ENCODE measurements at places on chromosomes 7 and 10.

DNA sequence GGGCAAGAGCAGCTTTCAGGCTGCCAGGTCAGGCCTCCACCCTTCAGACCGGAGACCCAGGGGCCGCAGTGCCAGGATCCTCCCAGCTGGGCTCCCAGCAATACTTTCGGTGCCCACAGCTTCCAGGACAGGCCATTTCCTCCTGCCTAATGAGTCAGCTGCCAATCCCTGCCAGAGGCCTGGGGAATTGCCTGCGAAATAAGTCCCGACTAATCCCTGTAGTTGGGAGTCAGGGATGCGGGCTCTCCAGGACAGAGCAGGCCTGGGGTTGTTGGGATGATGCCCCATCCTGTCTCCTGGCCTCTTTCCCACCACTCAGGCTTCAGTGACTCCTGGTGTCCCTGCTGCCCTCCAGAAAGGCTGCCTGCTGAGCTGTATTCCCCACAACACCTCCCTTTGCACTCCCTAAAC lies 143.5 kb upstream of the UNC5B start:
- no peak for DNase-seq

DNA sequence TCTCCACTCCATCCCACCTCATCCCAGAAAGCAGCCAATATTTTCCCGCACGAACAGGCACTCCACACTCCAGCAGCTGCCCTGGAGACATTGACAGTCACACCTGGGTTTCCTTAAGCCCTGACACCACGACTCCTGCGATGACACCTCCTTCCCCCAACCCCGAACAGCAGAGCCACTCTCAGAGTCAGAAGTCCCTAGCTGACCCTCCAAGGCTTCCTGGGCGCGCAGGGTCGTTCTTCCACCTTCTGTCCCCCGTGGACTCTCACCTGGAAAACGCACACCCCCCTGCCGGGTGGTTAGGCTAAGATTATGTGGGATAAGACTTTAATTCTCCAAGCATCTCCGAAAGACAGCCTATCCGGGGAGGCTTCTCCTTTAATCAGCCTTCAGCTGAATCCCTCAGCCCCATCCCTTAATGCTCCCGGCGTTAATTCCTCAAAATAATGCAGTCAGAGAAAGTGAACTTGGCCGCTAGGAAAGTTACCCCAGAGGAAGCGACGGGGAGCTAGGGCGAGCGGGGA lies 1.1 kb downstream of the DENND11 start:
- DNase-seq, result no peak

DNA sequence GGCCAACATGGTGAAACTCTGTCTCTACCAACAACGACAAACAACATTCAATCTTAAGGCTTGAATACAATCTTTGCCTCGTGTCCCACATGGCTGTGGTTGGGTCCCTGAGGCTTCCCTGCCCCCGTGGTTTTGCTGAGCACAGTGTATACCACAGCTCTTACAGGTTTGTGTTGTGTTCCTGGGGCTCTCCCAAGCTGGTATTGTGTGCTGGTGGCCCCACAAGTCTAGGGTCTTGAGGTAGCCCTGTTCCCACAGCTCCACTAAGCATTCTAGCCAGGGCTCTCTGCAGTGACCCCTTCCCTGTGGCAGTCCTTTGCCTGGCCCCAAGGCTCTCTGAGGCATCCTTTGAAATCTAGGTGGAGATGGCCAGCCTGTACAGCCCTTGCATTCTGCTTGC lies 68.0 kb upstream of the CCNY start:
- no peak for DNase-seq

GRCh38 chr7:101901661-101902491 lies 84.5 kb downstream of the CUX1 start:
- DNase-seq, result no peak

- DNase-seq, result no peak
Observed at GRCh38 chr7:98284335-98285036, 3.0 kb downstream of the BRI3 start.

GRCh38 chr7:22597844-22598243 lies 97.9 kb upstream of the STEAP1B start:
- DNase-seq, result no peak

All from neuronal stem cell (in vitro differentiated cells).